ENCODE measurements at places on chromosomes 5 and 9. TPM values are rescaled to one million over a fixed set of nuclear protein-coding genes. Genes with fewer than 3 reads are reported as not detected.

RNF224 gene
- 0.17 TPM for total RNA-seq

- DNase-seq, result no peak
- H3K4me1 ChIP-seq, result no peaks in the 10 kb centered on the region
- no peak overlapping the region for H3K4me3 ChIP-seq
- peaks cover 2% of the 10 kb centered on the region for H3K27me3 ChIP-seq
- H3K27ac ChIP-seq, result no peak overlapping the region
- H3K36me3 ChIP-seq, result no peaks in the 10 kb centered on the region
These were observed 549 bp downstream of the CCL21 start for GRCh38 chr9:34709196-34709978.

SPATA31D4 gene
- not detected for total RNA-seq

DNA sequence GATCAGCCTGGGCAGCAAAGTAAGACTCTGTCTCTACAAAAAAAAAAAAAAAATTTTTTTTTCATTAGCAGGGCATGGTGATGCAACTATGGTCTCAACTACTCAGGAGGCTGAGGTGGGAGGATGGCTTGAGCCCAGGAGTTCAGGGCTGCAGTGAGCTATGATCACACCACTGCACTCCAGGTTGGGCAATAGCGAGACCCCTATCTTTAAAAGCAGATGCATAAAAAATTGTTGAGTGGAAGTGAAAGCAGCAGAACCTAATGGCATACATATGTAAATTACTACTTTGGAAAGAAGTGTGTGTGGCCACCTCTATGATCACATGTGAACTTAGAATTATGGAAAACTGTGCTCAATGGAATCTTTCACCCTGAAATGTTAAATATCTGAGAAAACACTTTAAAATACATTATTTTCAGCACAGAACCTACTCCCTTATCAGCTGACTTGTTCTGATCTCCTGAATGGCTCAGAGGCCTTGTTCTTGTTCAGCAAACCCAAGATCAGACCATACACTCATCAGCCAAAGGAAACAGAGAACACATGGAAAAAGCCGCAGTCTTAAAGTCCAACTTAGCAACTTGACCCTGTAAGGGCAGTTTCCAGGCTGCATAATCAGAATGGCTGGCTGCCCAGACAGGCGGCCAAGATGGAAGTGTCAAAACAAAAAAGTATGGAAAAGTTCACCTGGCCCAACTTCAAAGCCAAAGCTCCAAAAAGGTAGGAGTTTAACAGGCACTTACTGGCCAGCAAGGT lies 56.5 kb downstream of the SIL1 start:
- H3K27ac ChIP-seq, result peak overlapping the region; percentile 21
- peak; percentile 92 for DNase-seq
- peaks cover 40% of the 10 kb centered on the region for H3K4me1 ChIP-seq
- H3K27me3 ChIP-seq, result no peaks in the 10 kb centered on the region
- H3K36me3 ChIP-seq, result no peaks in the 10 kb centered on the region

- H3K36me3 ChIP-seq, result no peaks in the 10 kb centered on the region
- H3K4me1 ChIP-seq, result peaks cover 3% of the 10 kb centered on the region
- peaks cover 2% of the 10 kb centered on the region for H3K27me3 ChIP-seq
- no peak for DNase-seq
- H3K4me3 ChIP-seq, result no peak overlapping the region
- H3K27ac ChIP-seq, result no peak overlapping the region
These were observed 150.6 kb downstream of the DROSHA start for GRCh38 chr5:31381299-31381698.

GRCh38 chr5:136646915-136647314 lies 281.6 kb upstream of the TRPC7 start:
- no peak overlapping the region for H3K4me3 ChIP-seq
- H3K4me1 ChIP-seq, result no peaks in the 10 kb centered on the region
- no peaks in the 10 kb centered on the region for H3K27me3 ChIP-seq
- DNase-seq, result no peak
- no peak overlapping the region for H3K27ac ChIP-seq

All from astrocyte (in vitro differentiated cells and primary cell).